Activated gamma-delta T cell treated with Interleukin-2 at 50 U/mL for 16 hours (primary cell): ENCODE measurements at places on chromosomes 7 and 10.

- DNase-seq = no peak
Measured at GRCh38 chr10:498760-499435, 190.6 kb downstream of the DIP2C start.

DNA sequence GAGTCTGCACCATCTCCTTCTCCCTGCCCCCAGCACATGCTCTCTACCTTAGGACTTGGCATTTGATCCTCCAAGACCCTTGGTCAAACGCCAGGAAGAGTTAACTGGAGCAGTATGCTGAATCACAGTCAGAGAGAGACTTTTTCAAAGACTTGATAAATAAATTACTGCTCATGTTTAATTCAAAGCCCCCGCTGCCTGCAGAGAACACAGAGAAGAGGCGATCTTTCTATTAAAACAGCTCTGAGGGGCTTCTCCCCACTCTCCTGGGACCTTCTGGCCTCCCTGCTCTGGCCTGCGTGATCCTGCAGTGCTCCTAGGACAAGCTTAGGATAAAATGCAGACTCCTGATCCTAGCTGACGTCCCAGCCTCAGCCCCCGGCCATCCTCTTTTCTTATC is 47.8 kb downstream of the NPTX2 start:
- DNase-seq = no peak

DNA sequence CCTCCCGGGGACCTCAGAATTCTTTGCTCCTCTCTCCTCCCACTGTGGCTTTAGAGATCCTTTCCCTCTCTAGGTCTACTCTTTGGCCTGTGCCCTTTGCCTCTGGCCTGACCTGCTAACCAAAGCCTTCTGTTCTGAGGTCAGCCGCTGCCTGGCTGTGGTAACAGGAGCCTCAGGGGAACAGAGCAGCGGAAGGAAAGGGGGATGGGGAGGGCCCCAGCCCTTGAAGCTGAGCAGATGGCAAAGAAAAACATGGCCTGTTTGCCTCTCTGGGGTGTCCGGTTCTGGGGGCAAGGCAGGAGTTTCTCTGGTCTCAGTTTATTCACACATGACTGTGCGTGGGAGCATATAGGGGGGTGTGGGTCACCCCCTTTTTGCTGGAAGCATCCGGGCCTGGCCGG is 28.2 kb downstream of the COL26A1 start:
- peak; percentile 33 for DNase-seq

- DNase-seq = no peak
Measured at GRCh38 chr10:6621536-6621935, 41.5 kb upstream of the PRKCQ start.

- DNase-seq = no peak
Measured at GRCh38 chr10:95566136-95566535, 5.0 kb upstream of the SORBS1 start.

- no peak for DNase-seq
Measured at GRCh38 chr7:156445997-156446761, 194.4 kb upstream of the RNF32 start.
